ENCODE measurements at places on chromosomes 4 and X.
A peak's percentile ranks its signal among the peaks of the same experiment; 100 is the strongest.

GRCh38 chr4:105352826-105353225 lies 121.0 kb downstream of the PPA2 start:
- DNase-seq, result no peak

GRCh38 chr4:138938366-138938690 lies 77.3 kb upstream of the NOCT start:
- DNase-seq, result peak; percentile 62

DNA sequence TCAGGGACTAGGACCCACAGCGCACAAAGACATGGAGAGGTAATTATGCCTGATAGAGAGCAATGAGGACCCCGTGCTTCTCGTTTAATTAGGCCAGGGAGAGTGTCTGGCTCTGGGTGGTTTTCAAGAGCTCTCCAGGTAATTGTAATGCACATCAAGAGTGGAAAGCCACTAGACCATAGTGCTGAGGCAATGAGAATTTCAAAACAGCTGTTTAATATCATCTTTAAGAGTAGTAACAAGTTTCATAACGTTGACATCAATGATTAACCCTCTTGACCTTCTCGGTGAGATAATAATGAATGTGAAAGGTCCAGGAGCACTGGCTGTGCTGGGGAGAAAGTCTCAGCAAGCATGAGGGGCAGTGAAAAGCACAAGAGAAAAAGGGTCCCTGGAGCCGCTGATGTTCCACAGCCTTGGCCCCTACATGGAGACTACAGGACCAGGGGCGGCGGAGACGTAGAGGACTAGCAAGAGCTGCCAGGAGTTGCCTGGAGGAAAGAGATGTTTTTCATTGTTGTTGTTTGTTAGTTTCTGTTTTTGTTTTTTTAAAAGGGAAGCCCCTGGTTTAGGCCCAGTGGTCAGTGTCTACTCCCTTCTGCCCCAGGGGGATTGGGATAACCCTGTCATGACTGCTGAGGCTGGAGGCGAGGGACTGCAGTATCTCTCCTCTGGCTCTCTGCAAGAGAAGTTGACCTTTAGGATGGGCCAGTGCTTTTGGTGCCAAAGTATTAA lies 14.8 kb upstream of the CXCR3 start:
- no peak for DNase-seq

DNA sequence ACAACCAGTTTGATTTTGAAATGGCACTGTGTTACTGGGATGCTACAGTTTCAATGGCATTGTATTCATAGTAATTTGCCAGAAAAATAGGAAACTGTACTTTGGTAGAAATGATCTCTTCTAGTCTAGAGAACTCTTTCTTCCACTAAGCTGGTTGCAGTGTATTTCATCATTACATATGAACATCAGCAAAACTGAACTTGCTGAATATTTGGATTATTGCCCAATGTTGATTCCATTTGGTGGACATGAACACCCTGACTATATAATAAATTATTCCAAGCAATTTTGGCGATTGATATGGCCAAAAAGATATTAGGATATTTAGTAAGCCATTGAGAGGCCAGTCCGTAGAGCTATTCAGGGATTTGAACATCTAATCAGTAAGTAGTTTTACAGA lies 191.8 kb upstream of the CXorf66 start:
- no peak for DNase-seq

- no peak for DNase-seq
These were observed 660.8 kb upstream of the AADAT start for GRCh38 chr4:170750519-170750918.

GRCh38 chr4:42478509-42478908 lies 81.2 kb downstream of the SHISA3 start:
- DNase-seq, result no peak

DNA sequence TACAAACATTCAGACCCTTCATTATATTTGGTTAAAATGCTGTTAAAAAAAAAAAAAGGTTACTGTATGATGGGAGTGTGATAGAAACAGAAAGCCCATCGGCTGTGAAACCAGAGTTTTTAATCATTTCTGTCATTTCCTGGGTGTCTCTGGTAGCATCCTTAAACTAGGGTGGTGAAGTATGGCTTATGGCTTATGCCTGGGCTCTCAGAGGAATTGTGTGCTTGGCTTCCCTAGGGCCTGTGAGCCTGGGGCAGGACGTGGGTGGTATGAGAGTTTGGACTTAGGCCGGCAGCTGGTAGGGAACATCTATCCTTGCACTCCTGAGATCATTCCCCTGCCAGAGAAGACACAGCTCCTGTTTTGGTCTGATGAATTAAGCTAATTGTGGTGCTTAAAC lies 52.2 kb downstream of the DCUN1D4 start:
- DNase-seq, result no peak

DNA sequence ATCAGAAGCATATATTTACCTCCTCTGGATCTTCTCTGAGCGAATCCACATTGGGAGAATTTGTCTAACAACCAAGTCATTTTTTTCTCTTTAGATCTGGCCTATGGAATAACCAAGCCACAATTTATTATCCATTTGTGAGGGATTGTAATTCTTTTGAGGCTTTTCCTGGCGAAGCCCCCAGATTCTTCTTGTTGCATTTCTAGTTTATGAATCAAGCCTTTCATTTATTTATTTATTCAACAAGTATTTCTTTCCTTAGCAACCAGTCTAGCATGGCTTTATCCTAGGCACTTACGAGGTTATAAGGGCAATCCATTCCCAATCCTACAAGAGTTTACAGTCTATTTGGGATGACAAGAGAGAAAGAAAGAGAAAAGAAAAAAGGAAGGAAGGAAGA lies 18.4 kb upstream of the FNIP2 start:
- no peak for DNase-seq

GRCh38 chr4:181427076-181427475 lies 816.1 kb upstream of the TENM3 start:
- DNase-seq, result no peak

DNA sequence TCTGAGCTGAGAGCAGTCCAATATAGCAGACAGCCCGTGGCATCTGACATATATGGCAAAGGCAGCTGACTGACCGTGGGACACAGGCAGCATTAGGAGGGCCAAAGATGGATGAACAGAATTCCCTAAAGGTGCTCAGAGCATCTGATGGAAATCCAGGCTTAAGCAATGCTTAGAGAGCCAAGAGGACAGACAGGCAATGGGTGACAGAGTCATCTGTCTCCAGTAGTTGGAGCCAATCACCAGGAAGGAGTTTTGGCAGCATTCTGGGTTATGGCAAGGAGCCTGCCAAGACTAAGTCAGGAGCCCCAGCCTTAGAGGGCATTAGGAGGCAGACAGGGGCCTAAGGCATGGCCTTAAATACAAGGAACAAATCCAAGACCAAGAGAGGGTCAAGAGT lies 153.3 kb upstream of the USP9X start:
- DNase-seq, result no peak

DNA sequence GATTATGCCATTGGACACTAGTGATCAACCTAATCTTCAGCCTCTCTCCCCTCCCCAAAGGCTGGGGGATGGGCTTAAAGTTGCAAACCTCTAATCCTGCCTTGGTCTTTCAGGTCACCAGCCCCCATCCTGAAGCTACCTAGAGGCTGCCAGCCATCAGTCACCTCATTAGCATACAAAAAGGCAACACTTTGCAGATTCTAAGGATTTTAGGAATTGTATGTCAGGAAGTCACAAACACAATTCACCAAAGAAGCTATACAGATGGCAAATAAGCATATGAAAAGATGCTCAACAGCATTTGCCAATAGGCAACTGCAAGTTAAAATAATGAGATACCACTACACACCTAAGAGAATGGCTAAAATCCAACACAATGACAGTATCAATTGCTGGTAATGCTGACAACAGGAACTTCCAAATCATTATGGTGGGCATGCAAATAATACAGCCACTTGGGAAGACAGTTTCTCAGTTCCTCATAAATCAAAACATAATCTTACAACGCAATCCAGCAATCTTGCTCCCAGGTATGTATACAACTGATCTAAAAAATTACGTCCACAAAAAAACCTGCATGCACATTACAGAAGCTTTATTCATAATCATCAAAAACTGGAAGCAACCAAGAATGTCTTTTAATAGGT lies 9.0 kb upstream of the PIM2 start:
- no peak for DNase-seq

- DNase-seq, result no peak
These were observed 30.8 kb downstream of the NR0B1 start for GRCh38 chrX:30278365-30278764.

DNA sequence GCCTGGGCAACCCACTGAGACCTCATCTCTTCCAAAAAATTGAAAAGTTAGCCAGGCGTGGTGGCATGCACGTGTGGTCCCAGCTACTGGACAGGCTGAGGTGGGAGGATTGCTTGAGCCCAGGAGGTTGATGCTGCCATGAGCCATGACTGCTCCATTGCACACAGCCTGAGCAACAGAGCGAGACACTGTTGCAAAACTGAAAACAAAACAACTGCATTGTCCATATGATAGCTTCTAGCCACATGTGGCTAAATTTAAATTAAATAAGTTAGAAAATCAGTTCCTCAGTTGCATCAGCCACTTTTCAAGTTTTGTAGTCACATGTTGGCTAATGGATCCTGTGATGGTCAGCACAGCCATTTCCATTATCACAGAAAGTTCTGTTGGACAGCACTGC lies 67.9 kb downstream of the GAB1 start:
- DNase-seq, result no peak

GRCh38 chr4:154984616-154985015 lies 203.5 kb downstream of the RBM46 start:
- no peak for DNase-seq

Data from NCI-H1417 treated with DMSO at 0.1 percent for 48 hours (cell line).